ENCODE measurements at places on chromosomes 13 and 19.

GRCh38 chr19:10203686-10204085 lies 8.9 kb upstream of the DNMT1 start:
- DNase-seq, result no peak

DNA sequence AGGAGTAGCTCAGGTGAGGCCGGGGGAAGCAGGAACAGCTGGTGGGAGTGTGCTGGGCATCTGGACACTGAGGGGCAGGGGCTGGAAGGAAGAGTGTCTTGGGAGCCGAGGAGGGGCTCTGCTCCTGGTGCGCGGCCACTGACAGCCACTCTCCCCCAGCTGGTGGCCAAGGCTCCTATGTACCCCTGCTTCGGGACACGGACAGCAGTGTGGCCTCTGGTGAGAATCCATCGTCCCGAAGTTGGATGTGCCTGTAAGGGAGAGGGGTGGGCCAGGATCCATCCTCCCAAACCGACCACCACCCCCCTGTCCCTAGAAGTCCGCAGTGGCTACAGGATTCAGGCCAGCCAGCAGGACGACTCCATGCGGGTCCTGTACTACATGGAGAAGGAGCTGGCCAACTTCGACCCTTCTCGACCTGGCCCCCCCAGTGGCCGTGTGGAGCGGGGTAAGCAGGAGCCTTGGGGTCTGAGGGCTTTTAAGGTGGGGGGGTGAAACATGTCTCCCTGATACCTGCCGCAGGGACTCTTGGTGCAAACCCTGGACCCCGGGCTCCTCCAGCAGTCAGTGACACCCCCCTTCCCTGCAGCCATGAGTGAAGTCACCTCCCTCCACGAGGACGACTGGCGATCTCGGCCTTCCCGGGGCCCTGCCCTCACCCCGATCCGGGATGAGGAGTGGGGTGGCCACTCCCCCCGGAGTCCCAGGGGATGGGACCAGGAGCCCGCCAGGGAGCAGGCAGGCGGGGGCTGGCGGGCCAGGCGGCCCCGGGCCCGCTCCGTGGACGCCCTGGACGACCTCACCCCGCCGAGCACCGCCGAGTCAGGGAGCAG lies 2.0 kb upstream of the USF2 start:
- DNase-seq, result no peak

GRCh38 chr19:12513531-12514061 lies 29.0 kb upstream of the ZNF709 start:
- no peak for DNase-seq

DNA sequence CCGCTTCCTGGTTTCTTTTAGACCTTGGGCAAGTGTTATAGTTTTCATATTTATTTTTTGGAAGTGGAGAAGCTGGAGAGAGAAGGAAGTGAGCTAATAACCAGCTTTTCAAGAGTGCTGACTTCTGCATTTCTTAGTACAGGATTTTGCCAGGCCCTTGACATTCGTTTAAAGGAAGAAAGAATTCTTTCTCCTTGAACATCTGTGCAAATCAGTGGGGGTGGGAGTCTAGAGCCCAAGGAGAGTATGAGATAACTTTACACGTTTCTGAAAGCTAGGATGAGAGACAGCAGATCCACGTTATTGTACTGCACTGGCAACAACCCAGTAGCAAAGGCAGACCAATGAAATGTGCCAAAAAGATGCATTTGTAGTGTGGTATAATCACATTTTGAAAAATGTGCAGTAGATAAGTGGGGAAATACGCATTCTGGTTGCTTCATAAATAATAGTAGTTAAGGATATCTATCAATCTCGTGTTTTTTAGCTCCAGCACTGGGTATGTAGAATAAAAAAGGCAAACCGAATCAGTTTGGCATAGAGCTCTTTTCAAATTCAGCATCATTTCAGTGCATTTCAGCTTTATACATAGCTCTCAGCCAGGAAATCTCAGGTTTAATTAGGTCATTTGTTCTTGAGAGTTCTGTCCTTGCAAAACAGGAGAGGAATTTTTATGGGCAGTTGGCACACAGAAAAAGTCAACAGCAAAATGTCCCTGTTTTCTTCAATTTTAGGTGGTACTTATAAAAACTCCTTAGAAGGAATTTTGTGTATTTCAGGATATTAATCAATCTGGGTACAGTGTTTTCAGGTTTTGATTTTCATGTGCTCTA lies 4.3 kb downstream of the RNF113B start:
- no peak for DNase-seq

- no peak for DNase-seq
Measured at GRCh38 chr19:10095622-10095947, 6.9 kb downstream of the ANGPTL6 start.

GRCh38 chr19:2540646-2541454 lies 64.9 kb downstream of the GADD45B start:
- no peak for DNase-seq

GRCh38 chr13:33138441-33138840 lies 122.2 kb downstream of the KL start:
- no peak for DNase-seq

GRCh38 chr13:112350300-112350699 lies 25.9 kb upstream of the SPACA7 start:
- no peak for DNase-seq

GRCh38 chr19:31344403-31344802 lies 4.8 kb downstream of the TSHZ3 start:
- no peak for DNase-seq

DNA sequence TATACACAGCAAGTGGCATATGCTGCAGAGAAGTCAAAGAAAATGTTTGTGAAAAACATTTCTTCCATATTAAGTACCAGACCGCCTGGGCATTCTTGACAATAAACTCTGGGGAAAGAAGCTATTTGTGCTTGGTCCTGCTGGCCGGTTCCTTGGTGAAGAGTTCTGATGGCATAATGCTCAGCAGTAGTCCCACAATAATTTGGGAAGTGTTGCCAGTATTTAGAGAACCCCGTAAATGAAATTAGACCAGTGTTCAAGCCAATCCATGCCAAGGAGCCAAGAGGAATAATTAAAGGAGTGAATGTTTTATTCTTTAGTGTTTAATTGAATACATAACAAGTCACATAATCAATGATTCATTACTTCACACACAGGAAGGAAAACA lies 6.3 kb downstream of the KCTD12 start:
- DNase-seq, result no peak

DNA sequence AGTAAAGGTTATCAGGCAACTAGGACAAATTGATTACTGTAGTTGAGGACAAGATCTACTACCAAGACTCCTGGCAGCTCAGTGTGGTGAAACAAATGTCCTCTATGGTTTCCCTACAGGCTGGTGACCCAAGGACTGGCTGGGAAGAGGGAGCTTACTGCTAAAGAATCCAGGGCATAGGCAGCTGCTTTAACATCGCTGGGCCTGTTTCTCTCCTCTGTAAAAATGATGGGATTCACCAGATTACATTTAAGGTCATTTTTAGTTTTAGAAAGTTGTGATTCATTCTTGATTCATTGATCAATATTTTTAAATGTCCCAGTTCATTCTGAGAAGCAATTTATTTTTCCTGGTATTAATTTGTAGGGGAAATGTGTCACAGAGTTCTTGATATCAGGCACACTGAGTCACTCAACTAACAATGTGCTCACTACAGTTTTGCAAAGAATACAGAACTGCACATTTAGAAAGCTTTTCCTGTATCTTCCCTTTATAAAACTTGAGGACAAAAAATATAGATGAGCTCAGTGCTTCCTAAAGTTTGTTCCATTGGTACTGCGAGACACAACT lies 19.6 kb upstream of the FAM124A start:
- no peak for DNase-seq

GRCh38 chr13:95605448-95606125 lies 38.9 kb downstream of the DZIP1 start:
- DNase-seq, result no peak

GRCh38 chr13:49246850-49247642 lies 679 bp upstream of the CDADC1 start:
- no peak for DNase-seq

- DNase-seq, result no peak
Measured at GRCh38 chr13:25847145-25847544, 204.7 kb downstream of the SHISA2 start.

DNA sequence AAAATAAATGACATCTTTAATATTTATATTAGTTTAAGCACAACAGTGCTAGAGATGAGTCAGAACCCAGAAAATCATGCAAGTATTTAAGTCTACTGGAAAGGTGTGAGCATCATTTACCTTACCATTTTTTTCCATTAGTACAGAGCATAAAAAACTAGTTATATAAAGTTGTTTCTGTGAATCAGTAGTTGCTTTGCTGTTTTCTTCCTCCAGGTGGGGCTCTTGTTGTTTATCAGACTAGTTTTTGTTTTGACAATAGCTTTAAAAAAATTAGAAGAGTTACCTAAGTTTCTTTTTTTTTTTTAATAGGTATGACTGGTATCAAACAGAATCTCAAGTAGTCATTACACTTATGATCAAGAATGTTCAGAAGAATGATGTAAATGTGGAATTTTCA lies 12.7 kb downstream of the SUGT1 start:
- peak; percentile 15 for DNase-seq

DNA sequence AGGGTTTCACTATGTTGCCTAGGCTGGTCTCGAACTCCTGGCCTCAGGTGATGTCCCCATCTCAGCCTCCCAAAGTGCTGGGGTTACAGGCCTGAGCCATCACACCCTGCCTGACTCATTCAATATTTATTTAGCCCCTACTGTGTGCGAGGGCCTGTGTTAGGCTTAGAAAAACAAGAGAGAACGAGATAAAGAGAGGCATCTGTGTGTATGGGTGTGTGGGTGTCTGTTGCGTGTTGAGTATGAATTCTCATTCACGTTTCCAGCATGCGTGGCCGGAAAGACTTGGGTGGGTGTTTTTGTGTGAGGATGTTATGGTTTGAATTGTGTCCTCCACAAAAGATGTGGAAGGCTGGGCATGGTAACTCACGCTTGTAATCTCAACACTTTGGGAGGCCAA lies 9.5 kb downstream of the GADD45B start:
- DNase-seq, result no peak

DNA sequence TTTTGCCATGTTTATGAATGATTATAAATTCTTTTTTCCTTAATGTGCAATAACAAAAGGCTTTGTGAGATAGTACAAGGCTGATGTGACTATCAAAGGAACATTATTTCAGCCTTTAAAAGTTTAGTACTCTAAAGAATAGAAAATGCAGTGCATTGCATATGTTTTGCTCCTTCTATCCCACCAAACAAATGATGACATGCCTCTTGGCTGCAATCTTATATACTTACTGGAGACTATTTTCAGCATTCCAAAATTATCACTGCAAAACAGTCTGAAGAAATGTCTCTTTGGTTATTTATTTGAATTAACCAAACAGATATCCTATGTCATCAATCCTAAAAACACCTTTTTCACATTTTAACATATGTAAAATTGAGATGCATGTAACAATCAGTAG lies 776.5 kb upstream of the SPRY2 start:
- DNase-seq, result no peak

GRCh38 chr19:27851002-27851481 lies 1361.9 kb downstream of the UQCRFS1 start:
- DNase-seq, result no peak

- DNase-seq, result no peak
Measured at GRCh38 chr19:38971672-38972071, 3.9 kb downstream of the FBXO17 start.

- DNase-seq, result no peak
Measured at GRCh38 chr13:23144431-23144830, 36.3 kb upstream of the SGCG start.

DNA sequence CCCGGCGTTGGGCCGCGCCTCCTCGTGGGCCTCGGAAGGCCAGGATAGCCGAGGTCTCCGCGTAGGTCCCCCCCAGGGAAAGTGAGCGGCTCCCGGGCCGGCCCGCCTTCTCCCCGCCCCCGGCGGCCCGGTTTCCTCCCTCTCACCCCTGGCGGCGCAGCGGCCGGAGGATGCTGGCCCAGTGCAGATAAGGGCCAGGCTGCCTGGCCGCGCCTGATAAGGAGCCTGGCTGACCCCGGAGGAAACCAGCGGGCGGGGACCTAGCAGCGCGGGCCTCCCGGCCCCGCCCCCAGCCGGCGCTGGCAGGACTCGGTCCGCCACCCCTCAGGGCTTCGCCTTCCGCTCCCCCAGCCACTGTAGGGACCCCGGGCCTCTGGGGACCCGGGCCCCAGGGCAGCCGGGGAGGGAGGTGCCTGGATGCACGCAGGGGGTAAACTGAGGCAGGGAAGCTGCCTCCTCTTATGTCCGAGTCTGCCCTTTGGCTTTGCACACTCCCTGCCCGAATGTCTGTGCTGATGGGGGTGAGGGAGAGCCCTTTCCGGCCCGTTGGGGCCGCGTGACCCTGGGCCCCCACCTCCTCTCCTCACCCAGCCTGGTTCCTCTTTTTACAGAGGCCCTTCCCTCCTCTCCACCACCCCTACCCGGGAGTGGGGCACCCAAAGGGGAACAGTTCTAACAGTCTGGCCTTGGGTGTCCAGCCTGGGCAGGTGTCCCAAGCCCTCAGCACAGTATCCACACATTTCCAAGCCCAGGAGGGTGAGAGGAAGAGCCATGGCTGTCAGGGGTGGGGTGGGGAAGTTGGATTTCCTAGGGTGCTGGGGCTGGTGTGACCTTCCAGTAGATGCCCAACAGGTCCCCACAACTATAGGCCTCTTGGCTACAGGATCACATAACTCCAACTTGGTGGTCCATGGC lies at the start of gene LYL1:
TSS of gene LYL1 (minus strand) at position 193 of the 915 bp plus-strand sequence. CDS start 1,687 bp downstream, outside the sequence.
- DNase-seq, result peak; percentile 83

DNA sequence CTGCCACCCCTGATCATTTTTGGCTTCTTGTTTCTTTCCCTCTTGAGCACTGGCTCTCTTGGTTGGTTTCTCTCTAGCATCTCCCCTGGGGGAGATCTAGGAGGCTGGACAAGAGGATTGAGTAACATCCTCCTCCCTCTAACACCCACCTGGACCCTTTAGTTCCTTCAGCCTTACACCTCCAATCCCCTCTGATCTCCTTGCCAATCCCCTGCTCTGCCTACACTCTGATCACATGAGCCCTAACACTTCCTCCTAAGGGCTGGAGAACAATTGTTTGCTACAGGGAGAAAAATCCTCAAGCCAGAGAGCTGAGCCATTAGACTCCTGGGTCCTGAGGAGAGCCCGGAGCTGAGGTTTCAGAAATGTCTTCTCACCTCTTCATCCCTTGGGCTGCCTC lies 65.9 kb upstream of the ADGRL1 start:
- no peak for DNase-seq

DNA sequence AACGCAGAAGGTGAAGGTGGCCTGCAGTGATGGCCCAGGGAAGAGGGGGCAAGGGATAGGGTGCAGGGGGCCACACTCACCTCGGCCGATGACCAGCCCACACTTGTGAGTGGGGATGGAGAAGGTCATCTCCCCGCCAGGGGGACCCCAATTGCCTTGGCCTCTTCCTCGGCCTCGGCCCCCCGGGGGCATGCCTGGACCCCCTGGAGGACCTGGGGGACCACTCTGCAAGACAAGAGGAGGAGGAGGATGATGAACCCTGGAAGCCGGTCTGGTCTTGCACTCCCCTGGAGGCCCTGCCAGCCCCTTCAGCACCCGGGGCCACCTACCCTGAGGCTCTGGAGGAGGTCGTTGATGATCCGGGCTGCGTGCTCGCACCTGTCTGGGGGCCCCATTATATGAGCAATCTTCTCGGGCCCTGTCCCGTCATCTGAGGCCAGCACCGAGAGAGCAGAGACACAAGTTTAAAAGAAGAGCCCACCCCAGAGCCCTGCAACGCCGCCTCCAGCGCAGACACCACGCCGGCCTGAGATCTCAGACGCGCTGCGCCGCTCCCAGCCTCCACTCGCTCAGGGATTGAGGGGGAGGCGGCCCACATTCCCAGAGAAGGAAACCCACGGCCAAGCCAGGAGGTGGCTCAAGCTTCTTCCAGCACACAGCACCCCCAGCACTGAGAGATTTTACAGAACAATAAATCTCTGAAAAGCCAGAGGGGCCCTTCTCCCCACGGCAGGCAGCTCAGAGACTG lies 7.8 kb downstream of the KHSRP start:
- DNase-seq, result no peak

- peak; percentile 10 for DNase-seq
Measured at GRCh38 chr19:38317104-38317612, 1.4 kb upstream of the YIF1B start.

Data from bone marrow (tissue), 2 donors.